ENCODE measurements at places on chromosomes 6 and 20.
A peak's percentile ranks its signal among the peaks of the same experiment; 100 is the strongest.

- DNase-seq = no peak
Observed at GRCh38 chr6:156850353-156850752, 73.2 kb downstream of the ARID1B start.

GRCh38 chr20:32894711-32895355, 36.1 kb downstream of the EFCAB8 start:
- DNase-seq = no peak

GRCh38 chr6:53335224-53335994, 13.3 kb downstream of the ELOVL5 start:
- DNase-seq = no peak

DNA sequence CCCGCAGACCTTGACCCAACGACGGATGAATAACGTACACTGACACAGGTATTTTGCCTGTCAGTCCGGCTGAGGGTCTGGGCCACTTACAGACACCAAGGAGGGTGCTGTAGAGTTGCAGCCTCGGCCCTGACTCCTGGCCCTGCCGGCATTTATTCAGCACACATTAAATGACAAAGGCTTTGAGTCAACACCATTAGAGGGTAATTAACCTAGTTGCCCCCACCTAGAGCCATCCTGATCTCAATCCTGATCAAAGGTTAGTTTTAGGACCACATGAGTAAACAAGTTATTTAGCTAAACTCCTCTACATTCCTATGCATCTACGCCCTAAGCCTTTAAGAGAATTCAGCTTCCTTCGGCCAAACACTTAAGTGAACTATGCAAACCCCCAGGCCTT, 11.9 kb upstream of the PM20D2 start:
- DNase-seq = no peak

GRCh38 chr6:13795041-13795750, 19.2 kb downstream of the MCUR1 start:
- peak; percentile 65 for DNase-seq

- no peak for DNase-seq
Observed at GRCh38 chr6:130761286-130761685, 65.9 kb upstream of the SMLR1 start.

DNA sequence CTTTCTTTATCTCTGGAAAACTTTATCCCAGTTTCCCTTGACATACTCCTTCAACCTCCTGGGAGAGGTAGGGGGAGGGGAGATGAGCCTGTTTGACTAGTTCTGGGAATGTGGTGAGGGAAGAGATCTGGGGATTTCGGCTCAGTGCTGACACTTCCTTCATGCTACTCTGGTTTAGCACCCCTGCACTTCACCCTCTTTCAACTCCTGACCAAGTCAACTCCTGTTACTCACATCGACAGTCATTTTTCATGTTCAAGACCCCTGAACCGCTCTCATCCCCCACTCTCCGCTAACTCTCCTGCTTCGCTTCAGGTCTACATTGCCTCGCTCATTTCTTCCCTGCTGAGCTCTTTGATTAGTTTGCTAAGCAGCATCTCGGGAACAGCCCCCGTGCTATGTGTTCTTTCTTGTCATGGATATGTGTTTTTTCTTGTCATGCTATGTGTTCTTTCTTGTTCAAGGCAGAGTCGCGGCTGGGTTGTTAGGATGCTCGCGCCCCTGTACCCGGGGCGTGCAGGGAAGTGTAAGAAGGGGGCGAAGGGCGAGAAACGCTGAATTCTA, 16.6 kb upstream of the TRIM27 start:
- no peak for DNase-seq

- DNase-seq = peak; percentile 41
Observed at GRCh38 chr6:42224222-42225028, 6.8 kb upstream of the MRPS10 start.

GRCh38 chr6:118933855-118934460, 1.0 kb downstream of the MCM9 start:
- no peak for DNase-seq

DNA sequence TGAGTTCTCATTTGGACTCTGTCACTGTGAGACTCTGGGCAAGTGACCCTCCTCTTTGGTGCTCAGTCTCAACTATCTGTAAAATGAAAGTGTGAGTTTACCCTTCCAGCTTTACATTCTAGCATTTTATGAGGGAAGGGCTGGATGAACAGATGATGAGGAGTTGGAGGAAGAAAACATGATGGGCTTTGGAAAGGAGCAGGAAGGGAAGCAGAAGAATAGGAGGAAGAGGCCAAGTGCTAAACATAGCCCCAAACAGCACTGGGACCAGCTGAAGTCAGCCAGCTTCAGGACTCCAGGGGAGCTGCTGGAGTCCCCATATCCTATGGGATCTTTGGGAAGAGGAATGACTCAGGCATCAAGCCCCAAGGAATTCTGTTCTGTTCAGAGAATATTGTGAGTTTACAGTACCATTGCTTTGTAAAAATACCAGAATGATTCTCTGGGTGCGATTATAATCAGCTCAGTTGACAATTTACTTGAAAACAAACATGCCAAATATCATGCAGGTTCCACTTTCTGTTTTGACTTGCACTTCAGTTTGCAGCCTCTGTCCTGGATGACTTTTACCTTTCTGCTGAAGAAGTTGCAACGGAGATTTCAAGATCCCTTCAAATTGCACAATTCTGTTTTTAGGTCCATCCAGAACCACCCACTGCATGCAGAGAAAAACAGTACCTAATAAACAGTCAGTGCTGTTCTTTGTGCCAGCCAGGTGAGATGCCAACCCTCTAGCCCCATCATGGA, 3.2 kb downstream of the CD40 start:
- no peak for DNase-seq

DNA sequence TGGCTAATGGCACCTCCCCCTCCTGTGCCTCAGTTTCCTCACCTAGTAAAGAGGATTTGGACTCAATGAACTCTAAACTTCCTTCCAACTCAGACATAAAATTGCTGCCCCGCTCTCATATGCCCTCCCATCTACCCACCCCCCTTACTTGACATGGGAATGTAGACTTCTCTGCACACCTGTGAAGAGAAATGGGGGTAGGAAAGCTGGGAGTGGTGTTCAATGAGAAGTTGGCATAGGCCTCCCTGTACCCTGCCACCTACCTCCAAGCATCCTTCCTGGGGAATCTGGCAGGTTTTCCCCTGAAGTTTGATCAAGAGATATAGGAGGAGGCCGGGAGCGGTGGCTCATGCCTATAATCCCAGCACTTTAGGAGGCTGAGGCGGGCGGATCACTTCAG, 3.9 kb upstream of the POU5F1 start:
- DNase-seq = no peak

DNA sequence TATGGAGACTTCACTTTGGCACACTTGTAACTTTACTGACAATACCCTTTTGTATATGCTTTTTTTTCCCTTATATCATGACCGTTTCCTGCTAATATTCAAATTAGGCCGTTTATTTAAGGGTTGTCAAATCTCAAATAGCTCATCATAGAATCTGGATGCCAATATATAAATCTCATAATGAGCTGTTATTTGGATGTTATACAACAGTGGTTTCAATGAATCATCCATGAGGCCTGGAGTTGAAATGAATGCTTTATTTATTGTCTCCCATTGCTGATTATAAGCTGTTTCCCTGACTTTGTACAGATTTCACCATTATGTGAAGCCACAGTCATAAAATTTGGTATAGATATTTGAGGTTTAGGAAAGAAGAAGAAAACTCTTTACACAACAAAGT, 256.1 kb downstream of the PLCB1 start:
- DNase-seq = no peak

DNA sequence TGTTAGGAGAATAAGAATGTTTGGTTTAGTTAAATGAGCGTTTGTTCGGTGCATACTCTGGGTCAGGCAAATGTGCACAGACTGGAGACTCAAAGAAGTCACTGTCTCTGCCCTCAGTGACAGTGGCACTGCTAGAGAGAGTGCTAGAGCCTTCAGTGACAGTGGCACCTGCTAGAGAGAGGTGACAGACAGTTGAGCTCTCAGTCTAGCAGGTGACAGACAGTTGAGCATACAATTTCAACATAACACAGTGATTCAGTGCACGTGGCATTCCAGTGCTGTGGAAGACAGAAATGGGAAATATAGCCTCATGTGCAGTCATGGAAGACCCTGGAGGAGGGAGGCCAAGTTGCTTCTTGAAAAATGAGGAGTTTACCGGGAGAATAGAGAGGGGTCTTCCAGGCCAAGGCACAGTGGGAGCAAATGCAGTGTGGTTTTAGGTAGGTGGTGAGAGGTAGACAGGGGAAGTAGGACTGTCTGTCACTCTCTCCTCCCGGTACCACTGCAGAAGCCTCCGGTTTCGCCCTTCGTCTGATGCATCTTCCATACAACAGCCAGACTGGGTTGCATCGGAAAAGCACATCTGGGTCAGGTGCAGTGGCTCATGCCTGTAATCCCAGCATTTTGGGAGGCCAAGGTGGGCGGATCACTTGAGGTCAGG, 107.9 kb upstream of the CLDN20 start:
- DNase-seq = no peak

- DNase-seq = no peak
Observed at GRCh38 chr20:11130554-11131166, 456.9 kb upstream of the JAG1 start.
